Stimulated activated CD4-positive, alpha-beta T cell treated with anti-CD3 and anti-CD28 coated beads, Interleukin-1b, Interleukin-23, amount 100 ng/mL, for 24 hours (primary cell): ENCODE measurements at places on chromosomes 16 and 17.

DNA sequence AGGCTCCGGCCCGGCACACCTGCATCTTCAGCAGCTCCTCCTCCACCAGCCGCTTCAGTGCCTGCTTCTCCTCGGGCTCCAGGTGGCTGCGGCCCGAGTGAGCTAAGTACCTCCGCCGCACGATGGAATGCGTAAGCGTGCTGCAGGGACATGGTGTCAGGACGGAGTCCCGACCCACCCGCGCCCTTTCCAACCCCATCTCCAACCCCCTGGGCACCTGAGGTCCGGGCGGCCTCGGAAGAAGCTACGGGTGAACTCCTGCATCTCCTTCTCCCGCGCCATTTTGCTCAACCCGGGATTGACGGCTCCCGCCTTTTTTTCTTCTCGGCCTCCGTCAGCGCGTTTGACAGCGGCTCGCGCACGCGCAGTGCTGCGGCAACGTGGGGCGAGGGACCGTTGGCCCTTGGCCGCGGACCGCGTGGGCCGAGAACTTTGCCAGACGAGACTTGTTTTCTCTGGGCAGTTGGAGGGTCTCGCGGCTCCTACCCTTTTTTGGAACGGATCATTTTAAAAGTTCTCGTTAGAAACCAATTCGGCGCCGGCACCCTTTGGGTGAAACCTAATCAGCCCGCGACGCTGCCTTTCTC is at the start of gene HIRIP3:
TSS of gene HIRIP3 (minus strand) at position 294 of the 587 bp plus-strand sequence. CDS start at position 282, 12 bp downstream.
- peak; percentile 75 for DNase-seq

- DNase-seq = no peak
Observed at GRCh38 chr17:5530265-5531084, 44.1 kb downstream of the MIS12 start.

DNA sequence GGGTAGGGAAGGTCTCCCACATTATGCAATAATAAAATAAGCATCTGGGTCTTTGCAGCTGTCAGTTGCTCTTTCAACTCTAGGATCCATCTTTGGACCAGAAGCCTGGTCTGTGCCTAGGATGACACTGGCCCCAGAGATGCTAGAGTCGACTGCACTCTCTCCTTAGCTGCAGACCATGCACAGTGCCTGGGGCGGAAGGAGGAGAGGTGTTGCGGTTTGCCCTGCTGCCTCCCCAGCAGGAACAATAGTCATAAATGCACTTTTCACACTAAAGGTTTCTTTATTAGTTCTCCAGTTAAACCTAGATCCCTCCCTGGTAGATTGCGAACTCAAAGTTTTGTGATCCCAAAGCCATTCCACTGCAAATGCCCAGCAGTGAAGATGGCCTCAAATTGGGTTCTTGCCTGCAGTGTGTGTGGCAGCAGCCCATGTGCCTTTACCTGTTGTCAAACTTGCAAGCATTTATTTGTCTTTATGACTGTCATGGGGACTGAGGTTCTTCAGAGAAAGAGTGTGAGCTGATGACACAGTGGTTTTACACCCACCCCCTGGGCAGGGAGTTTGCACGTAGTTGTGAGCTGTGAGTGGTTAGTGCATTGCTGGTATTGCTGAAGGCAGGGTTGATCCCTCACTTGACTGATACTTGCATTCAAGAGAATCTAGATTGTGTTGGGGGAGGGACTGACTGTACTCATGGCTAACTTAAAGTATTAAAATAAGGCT is 10.3 kb downstream of the ATXN1L start:
- DNase-seq = no peak

DNA sequence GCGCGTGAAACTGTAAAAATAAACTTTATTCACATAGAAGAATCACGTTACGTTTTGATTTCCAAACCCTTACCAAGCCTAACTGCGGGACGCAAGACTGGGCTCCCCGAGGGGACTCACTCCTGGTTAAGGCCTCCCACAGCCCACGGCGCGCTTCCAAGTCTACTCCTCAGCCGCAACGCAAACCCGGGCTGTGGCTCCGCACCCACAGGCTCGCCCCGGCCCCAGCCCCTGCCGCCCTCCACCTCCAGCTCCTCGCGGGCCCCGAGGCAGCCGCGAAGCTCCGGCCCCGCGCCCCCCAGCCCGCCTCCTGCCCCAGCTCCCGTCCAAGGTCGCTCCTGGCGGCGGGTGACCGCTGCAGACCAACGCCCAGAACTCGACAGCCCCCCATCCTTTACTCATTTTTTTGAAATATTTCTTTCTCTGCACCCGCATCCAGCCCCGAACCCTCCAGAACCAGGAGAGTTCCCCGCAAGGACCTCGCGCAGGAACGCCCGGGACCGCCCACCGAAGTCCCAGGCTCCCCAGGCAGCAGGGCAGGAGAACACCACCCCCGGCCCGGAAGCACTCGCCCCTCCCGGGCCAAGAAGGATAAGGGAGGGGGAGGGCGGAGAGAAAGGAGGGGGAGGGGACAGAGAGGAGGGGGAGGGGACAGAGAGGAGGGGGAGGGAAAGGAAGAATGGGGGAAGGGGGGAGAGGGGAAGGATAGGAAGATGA is 912 bp downstream of the USP22 start:
- no peak for DNase-seq

DNA sequence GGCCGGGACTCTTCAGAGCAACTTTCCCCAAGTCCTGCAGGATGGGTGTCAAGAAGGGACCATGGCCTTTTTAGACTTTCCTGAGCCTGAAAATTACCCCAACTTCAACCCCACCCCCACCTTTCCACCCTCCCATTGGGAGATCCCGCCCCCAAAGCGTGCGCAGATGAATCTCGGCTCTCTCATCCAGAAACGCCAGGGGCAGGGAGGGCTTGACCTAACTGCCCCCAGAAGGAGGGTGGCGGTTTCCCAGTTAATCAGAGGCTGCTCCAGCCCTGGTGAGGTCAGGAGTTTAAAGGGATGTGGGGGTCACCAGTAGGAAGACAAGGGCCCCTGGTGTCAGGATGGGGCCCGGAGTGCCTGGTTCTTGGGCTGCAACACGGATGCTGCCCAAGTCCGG is 480 bp downstream of the KIF19 start:
- DNase-seq = no peak

- DNase-seq = no peak
Observed at GRCh38 chr17:41147531-41148204, 2.0 kb downstream of the KRTAP4-5 start.

DNA sequence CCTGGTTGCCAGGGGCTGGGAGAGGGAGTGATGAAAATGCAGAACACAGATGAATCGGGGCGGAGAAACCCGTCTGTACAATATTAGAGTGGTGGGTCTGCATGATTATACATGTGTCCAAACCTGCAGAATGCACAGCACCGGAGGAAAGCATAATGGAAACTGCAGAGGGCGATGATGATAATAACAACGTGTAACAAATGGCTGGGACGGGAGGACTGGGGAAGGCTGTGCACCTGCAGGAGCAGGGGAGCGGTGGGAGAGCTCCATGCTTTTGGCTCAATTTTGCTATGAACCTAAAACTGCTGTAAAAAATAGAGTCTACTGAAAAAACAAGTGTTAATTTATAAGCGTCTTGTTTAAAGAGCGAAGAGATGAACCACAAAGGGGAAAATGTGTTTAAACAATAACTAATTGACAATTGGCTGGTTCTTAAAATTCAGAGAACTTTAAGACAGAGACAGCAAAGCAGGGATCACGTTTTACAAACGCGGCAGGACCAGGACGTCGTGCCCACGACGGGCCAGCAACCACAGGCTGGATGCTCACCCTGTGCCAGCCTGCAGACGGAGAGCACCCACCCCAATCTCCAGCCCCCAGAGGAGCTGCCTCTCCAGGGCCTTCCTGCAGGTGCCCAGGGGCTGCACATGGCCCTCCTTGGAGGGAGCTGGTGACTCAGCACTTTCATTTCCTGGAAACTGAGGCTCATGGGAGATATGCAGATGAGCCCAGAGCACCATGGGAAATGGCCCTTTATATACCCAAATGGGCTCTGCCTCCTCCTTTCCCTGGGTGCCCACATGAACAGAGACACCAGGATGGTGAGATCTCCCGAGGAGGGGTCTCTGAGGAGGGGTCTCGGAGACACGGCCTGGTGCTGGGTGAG is at the start of gene TEX19:
TSS of gene TEX19 (plus strand) at position 783 of the 886 bp plus-strand sequence. CDS start 2,904 bp downstream, outside the sequence.
- DNase-seq = no peak

DNA sequence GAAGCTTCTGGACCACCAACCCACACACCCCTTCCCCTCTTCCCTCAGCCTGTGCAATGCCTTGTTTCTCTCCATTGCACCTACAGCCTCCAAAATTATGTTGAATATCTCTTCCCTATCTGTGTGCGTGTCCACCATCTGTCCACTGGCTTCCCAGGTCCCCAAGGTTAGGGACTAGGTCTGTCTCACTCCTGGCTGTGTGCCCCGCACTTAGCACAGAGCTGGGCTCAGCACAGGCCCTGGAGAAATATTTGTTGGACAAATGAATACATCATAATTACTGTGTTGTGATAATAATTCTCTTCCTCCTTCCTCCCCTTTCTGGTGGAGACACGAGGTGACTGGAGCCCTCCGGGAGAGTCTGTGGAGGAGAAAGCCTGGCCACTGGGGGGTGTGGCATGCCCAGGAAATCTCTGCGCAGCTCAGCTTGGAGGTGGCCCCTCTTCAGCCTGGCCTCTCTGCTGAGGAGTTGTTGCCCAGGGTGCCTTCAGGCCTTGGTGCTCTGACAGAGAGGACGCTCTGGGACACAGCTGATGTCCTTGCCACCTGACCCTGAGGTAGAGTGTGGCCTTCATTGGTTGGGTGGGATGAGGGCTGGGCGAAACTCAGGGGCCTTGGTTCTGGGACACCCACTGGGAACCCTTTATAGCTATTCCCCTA is 3.3 kb upstream of the BRD7 start:
- no peak for DNase-seq

DNA sequence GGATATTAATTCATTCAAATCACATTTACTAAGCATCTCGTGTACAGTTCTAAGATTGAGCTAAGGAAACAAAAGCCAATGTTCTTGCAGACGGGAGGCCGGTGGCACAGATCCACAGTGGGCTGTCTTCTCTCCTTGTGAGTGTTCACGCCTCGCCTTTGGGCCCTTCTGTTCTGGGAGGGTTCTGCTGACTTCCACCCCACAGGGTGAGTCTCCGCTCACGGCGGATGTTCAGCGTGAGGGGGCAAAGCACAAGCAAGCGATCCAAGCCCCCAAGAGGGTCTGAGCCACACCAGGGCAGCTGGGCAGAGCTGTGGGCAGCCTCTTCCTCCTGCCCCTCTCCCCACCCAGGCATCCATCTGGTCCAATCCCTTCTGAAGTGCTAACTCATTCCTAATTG is 84.3 kb upstream of the DOC2B start:
- DNase-seq = no peak

DNA sequence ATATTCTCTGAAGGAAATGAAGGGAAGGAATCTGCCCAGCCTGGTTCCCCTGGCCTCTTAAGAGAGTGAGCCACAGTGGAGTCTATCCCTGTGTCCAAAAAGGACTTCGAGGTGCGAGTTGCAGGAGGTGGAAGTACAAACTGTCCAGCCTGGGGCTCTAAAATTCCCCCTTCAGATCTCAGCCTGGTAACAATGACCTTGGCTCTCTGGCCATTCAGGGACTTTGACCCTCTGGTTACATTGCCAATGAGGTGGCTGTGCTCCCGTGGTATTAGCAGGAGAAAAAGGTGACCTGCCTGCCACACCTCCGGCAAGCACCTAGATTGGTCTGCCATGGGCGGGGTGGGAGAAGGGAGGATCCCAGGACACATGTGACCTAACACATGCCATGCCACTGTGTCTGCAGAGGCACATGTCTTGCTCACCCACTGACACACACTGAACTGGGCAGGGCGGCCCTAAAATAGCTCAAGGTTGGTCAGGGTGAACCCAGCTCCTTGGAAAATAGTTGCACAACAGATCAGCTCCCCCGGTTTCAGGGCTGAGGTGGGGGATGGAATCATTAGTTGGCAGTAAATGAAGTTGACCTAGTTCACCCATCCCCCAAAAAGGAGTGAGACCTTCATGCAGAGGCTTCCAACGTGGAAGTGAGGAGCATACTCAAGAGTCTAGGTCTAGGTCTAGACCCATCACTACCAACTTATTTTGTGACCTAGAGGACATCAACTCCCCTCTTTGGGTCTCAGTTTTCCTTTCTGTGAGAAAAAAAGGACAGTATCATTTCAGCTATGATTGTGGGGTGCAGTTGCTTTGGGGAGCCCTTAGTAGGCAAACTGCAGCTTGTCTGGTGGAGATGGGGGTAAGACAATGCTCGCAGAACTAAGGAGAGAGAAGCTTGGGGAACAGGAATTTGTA is 2.2 kb downstream of the NR1D1 start:
- DNase-seq = no peak

GRCh38 chr16:9469512-9469911 is 378.1 kb downstream of the HAPSTR1 start:
- no peak for DNase-seq

DNA sequence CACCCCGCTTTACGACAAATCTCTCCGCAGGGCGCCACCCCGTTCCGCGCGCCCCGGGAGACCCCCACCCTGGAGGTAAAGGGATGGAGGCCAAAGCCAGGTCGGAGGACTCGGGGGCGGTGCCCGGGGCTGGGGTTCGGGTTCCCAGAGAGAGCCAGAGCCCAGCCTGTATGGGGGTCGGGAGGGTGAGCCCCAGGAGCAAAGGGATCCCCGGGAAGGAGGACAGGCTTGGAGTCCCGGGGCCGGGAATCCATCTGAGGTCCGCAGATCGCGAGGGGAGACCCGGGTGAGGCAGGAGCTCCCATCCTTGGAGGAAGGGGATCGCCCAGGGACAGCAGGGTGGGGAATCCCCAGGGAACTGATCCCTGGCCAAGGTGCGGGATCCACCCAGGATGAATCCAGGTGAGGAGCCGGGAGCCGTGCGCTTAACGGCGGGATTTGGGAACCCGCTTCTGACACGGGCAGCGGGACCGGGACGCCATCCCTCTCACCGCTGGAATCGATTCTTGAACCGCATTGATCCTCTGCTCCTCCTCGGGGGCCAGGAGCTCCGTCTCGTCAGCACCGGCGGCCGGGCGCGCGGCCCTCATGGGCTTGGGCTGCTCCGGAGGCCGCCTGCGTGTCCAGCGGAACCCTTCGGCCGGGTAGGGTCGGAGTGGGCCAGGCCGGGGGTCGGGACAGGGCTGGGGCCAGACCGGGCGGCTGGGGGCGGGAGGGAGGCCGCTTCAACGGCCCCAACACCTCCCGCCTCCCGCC is at the start of gene MMD:
TSS of gene MMD (minus strand) at position 657 of the 756 bp plus-strand sequence. CDS start at position 517, 140 bp downstream.
- DNase-seq = no peak

DNA sequence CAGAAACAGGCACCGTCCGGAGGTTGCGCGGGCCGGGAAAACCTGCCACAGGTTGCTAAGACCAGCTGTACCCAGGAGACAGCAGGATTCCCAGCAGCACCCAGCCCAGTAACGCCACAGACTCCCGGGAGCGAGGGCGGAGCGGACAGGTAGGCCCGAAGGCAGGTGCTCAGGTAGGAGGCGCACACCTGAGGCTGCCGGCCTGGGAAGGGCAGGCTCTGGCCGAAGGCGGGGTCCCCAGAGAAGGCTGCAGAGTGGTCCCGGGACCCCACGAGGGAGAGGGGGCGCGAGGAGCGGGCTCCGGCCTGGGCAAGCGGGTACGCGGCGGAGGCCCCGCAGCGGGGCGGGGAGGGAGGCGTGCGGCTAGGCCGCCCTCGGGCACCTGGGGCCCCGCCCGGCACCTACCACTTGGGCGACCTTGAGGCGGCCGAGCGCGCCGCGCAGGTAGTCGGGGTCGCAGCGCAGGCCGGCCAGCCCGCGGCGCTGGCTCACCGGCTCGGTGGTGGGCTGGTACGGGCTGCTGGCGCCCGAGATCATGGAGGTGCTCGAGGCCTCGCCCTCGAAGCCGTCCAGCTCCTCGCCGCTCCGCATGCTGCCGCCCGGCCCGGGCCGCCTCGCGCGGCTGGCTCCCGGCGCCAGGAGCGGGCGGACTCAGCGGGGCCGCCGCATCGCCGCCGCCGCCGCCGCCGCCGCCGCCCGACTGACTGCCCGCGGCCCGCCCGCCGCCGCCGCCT is 441 bp downstream of the CMTM4 start:
- no peak for DNase-seq

GRCh38 chr17:78353834-78354233 is 6.0 kb downstream of the SOCS3 start:
- no peak for DNase-seq

GRCh38 chr16:47045459-47045858 is 72.0 kb upstream of the DNAJA2 start:
- DNase-seq = no peak
